ENCODE measurements at places on chromosomes 13 and 19. TPM values are rescaled to one million over a fixed set of nuclear protein-coding genes. Genes with fewer than 3 reads are reported as not detected.

- no peak for DNase-seq
These were observed 28.3 kb downstream of the ELAVL1 start for GRCh38 chr19:7977021-7977722.

DNA sequence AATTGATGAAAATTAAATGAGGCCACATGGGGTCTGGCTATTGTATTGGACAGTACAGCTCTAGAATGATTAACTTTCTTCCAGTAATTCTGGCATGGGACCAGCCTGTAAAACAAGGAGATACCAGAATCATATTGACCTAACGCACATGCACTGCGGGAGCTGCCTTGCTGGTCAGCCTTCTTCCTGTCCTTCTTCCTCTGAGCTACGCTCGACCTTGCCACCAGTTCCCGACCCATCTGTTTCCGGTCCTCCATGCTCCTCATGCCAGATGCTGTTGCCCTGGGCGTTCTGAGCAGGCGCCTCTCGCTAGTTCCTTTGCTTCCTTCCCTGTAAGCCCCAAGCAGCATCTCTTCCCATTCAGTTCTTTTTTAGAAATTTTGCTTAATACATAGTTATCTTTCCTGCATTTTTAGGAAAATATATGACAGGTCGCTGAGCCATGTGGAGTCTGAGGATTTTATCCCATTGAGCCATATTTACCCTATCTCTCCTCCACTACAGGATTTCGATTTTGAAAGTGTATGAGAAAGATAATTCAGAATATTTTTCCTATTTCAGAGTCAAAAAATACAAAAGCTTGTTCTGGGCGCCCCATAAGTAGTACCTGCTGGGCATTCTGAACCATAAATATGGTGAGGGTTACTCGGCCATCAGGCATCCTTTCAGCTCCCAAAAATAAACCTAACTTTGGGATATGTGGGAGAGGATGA lies 38.6 kb downstream of the TNFRSF19 start:
- DNase-seq: no peak

DNA sequence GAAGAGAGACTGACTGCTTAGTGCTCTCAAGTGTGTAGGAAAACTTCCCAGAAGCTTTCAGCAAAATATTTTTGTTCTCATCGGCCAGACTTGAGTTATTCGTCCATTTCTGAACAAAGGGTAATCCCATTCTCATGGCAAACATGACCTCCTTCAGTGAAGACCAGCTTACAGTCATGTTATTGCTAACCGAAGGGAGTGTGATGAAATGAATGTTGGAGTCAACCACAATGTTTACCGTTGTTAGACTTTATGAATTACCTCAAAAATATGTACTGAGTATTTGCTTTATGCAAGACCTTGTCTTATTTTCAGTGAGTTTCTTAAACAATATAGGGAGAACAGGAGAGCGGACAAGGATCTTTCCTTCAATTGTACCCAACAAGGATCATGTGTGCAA lies 228.6 kb downstream of the LMO7 start:
- DNase-seq: no peak

Gene RXFP2
- not detected for total RNA-seq

GRCh38 chr13:44374348-44374712 lies 706 bp downstream of the SERP2 start:
- DNase-seq: no peak

DNA sequence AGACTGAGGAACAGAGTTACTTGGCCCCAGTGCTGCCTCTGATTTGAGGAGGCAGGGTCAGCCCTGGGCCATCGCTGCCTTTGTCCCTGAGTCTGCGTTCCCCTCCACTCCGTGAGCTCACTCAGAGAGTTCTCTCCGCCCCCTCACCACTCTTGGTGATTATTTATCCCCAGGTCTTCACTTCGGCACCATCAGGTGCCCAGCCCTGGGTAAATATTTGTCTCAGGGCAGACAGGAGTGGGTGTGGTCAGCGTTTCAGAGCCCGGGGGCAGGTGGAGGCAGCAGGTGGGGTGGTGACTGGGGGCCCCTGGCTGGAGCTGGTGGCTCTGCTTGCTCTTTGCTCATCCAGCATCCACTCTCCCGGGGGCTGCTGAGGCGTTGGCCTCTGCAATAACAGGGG lies 20.6 kb downstream of the PPP1R37 start:
- no peak for DNase-seq

Gene HIPK4
- 0.02 TPM for total RNA-seq

GRCh38 chr13:27353708-27354107 lies 70.7 kb upstream of the GTF3A start:
- DNase-seq: no peak

DNA sequence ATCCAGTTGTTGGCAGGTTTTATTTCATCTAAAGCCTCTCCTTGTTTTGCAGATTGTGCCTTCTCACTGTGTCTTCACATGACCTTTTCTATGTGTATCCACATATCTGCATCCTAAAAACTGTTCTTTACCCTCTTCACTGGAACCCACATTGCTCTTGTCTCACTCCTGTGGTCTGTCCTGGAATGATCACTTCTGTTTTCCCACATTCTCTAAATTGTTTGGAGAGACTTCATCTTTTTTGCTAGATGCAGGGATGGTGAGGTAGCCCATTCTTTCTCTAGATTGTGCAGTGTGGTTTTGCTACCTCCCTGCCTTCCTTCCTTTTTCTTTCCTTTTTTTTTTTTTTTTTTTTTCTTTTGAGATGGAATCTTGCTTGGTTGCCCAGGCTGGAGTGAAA lies 608.6 kb upstream of the MIR17HG start:
- peak; percentile 5 for DNase-seq

DNA sequence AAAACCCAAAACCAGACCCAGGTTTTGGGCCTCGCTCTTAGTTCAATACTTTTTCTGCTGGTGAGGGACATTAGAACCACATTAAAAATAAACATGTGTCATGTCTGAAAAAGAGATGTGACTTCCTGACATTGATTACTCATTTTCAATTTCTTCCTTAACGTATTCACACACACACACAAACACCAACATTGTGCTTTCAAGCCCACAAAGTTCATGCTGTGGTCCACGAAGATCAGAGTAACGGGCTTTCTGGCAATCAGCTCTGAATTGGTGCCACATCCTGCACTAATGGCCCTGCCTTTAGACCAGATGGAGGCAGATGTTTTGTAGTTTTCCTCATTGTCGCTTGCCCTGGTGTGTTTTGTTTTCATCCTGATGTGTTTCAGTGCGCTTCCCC lies 47.9 kb upstream of the POMP start:
- DNase-seq: no peak

- no peak for DNase-seq
These were observed 19.0 kb downstream of the UPF1 start for GRCh38 chr19:18850471-18851375.

Gene IGLON5
- total RNA-seq: not detected

Gene KLF5
- 6.0 TPM for total RNA-seq

Gene LSM4
- total RNA-seq: 314 TPM

Gene COL4A1
- 99.9 TPM for total RNA-seq

Gene SYT5
- total RNA-seq: not detected

- DNase-seq: no peak
These were observed 328.8 kb downstream of the FGF9 start for GRCh38 chr13:21999666-22000065.

GRCh38 chr19:7975037-7975436 lies 30.4 kb downstream of the ELAVL1 start:
- no peak for DNase-seq

Data from M059J (cell line).